Stimulated activated naive CD4-positive, alpha-beta T cell (primary cell): ENCODE measurements at places on chromosomes 5 and 9.

GRCh38 chr5:118467103-118467502 is 521.2 kb downstream of the DTWD2 start:
- DNase-seq: no peak

DNA sequence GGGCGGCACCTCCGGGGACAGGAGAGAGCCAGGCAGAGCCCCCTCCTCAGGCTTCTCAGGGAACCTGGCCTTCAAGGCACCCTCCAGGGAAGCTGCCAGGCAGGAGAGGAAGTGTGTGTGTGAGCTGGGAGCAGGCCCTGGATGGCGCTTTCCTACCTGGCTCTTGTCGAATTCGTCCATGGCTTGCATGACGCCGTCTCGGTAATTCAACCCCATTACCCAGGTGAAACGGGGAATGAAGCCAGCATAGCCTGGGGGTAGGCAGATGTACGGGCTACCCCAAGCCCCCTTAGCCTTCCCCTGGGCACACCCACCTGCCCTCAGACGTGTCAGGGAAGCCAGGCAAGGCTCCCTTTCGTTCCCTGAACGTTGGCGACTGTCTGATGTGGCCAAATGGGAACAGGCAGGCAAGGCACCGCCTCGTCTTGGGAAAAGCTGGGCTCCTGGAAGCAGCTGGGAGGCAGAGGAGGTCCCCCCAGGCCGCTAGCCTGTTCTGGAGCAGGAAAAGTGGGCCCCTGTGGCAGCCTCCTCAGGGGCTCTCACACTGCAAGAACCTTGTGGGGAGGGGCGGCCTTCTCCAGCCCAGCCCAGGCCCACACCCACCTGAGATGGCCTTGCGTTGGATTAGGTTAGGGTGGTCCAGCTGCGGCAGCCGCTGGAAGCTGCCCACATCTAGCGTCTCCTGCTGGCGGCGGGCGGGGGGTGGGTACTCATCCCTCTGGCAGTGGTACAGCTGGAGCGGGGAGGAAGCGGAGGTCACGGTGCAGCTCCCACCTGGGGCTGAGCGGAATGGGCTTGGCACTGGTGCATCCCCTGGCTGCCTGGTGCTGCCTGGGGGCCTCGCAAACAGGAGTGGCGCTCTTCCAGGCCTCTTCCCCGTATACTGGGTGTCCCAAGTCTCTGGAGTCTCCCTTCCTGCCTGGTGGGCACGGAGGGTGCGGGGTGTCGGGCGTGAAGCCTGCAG is 3.7 kb downstream of the TUBB4B start:
- DNase-seq: no peak

DNA sequence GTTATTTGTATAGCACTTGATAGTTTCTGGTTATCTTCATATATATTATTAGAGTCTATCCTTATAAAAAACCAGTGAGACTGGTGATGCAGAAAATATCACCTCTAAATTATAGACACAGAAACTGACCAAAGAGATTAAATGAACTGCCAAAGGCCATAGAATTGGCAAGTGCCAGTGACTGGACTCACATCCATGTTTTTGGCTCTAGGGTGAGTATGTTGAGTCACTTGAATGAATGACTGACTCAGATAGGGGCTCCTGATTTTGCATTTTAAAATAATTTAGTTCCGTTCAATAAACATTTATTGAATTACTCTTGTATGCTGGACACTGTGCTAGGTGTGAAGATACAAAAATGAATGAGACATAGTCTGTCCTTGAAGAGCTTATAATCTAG is 70.7 kb downstream of the NR2F1 start:
- DNase-seq: no peak

DNA sequence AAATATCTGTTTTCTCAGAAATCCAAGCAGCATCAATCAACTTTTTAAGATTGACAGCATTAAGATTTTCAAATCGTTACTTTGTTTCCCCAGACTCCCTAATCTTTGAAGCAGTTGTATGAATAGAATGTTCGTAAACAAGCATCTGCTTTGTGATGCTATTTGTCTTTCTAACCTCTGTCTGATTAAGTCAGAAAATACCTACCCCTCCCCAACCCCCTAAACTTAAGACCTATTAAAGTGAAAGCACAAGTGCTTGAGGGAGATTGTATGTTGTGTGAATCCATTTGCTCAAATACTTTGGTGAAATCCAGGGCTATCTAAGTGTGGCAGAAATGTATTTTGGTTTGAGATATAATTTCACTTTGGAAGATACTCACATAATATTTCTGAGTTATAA is 47.9 kb upstream of the C5orf47 start:
- DNase-seq: no peak

GRCh38 chr5:116629168-116629567 is 54.5 kb upstream of the SEMA6A start:
- DNase-seq: no peak

- no peak for DNase-seq
Observed at GRCh38 chr9:87324613-87325194, 173.0 kb upstream of the DAPK1 start.

DNA sequence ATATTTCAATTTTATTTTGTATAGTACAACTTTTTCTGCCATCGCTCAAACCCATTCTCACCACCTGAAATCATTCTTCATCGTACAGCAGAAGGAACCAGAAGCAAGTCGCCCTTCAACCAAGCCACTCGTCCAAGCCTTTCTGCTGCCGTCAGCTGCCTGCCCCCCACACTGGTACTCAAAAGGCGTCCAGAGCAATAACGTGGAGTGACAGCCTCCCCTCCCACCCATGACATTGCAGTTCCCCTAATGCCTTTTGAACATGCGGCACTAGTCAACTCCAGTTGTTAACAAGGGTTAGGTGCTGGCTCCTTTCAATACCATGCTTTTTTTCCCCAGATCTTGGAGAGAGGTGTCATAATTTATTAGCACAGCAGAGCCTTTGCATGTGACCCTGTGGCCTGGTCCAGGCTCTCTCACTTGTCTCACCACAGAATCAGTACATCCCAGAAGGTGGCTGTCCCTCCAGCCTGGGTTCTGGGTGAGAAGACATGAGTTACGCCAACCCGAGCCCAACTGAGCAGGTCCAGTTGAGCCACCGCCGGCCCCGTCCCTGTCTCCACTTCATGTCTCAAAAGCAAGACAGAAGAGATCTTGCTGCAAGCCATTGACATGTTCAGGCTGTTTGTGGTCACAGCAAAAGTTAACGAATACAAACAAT is 20.4 kb upstream of the MED10 start:
- no peak for DNase-seq

GRCh38 chr5:9562141-9562540 is 16.3 kb upstream of the SEMA5A start:
- no peak for DNase-seq

GRCh38 chr5:169706071-169706470 is 69.0 kb downstream of the DOCK2 start:
- DNase-seq: no peak

DNA sequence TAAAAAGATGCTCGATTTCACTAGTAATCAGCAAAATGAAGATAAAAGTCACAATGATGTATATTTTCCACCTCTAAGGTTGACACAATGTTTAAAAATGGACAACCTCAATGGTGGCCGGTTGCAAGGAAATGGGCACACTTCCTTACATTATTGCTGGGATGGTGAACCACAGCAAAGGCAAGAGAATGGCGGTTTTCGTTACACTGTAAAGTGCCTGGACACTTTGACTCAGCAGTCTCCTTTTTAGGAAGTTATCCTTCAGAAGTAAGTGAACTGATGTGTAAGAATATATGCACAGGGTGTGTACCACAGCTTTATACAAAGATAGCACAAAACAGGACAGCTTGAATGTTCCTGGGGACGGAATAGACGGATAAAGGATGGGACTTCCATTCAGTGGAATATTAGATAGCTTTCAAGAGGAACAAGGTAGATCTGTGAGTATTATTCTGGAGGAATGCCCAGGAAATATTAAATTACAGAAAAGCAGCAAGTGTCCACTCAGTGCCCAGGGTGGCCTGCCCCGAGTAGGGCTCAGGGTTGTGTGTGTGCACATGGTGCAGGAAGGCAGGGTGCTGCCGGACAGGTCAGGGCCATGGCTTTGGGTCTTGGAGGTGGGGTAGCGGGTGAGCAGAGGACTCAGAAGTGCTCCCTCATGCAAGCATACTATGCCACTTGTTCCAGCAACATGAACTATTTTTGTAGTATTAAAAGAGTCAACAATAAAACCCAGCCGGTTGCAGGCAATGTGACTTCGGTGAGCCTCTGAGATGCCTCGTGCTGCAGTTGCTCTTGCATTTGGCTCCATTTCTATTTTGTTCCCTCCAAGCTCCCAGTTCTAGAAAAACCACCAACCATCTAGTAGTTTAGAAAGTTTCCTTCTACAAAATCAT is 24.5 kb downstream of the GADD45G start:
- DNase-seq: no peak

GRCh38 chr5:149322518-149322917 is 22.8 kb upstream of the GRPEL2 start:
- no peak for DNase-seq

DNA sequence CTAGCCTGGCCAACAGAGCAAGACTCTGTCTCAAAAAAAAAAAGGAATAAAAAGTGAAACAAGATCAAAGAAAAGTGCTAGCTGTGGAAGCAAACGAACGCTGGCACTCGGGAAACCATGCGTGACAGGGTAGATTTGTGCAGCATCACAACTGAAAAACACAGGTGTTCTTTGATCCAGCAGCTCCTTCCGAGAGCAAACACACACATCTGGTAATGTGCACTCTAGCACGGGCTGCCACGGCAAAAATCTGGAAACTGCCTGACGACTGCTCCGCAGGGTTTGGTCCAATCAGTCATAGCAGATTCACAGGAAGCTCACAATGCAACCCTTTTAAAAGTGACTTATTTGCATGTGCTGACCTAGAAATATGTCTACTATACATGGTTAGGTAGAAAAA is 80.0 kb downstream of the SYK start:
- DNase-seq: no peak

- DNase-seq: no peak
Observed at GRCh38 chr5:160315968-160316367, 3.6 kb upstream of the CCNJL start.
